ENCODE measurements at places on chromosomes 4 and X.

GRCh38 chr4:90495211-90495610, 368.0 kb downstream of the CCSER1 start:
- DNase-seq: no peak

- no peak for DNase-seq
These were observed 78.5 kb downstream of the SCLT1 start for GRCh38 chr4:129014566-129015509.

GRCh38 chr4:184911310-184911709, 85.5 kb upstream of the ACSL1 start:
- DNase-seq: no peak

- no peak for DNase-seq
These were observed 138.1 kb downstream of the MID1 start for GRCh38 chrX:10482261-10482660.

DNA sequence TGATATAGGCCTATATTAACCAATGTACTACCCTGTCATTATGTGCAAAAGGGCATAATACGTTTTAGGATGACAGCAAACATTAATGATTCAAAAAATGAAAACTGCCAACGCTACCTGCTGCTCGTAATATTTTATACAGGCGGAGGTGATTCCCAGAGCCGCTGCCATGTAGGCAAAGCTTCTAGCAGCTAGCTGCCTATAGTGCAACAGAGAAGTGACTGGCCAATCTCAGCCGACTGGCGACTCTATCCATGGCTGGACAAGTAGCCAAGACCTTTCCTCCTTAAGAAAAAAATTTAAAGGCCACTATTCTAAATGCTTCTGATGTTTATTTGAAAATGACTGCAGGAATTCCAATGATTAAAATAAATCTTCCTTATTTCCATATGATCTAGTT, 1.9 kb downstream of the PPARGC1A start:
- DNase-seq: no peak

DNA sequence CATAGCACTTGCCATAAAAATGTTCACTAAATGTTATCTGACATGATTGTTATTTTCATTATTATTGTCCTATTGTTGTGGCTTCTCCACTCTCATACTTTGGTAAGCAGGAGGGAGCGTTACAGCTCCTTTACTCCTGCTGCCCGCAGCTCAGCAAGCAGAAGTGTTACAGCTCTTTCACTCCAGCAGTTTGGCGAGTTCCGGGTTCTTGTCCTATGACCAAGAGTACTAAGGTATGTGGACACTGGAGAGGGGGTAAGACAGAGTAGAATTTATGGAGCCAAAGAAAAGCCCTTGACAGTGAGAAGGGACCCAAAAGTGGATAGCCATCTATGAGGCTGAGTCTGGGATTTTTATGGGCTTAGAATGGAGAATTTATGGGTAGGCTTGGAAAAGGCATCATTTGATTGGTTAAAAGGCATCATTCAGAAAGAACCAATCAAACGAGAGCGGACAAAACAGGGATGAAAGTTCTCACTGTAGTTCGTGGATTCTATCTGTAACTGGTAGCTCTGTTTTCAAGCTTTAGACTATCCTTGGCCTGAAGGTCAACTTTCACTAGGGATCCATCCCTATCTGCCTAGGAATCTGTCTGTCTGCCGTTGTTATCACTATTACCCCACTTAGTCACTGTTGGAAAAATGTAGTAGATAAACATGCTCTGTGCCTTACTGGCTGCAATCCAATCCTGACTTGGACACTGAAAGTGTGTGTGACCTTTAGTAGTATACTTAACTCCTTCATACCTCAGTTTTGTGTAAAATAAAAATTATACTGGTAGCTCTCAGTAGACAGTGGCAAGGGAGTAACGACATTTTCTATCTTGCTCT, 545.6 kb upstream of the LCORL start:
- DNase-seq: no peak

GRCh38 chrX:85052636-85053343, 49.1 kb downstream of the APOOL start:
- no peak for DNase-seq

DNA sequence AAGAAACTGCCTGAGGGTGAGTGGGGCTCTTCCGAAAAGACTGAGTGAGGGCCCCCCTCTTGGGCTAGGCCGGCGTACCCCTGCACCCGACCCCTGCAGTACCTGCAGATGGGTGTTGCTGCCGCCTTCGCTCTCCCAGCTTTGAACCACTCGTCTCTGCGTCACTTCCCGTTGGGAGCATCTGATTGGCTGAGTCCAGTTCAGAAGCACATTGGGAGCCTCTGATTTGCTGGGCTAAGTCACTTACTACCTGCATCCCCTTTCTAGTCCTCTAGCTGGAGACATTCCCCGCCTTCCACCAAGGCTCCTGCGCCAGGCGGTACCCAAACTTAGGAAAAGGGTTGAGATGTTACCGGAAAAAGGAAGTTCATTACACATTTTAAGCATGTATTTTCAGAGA, 20.4 kb upstream of the WWC2 start:
- DNase-seq: no peak

GRCh38 chr4:30620711-30621110, 99.5 kb upstream of the PCDH7 start:
- no peak for DNase-seq

DNA sequence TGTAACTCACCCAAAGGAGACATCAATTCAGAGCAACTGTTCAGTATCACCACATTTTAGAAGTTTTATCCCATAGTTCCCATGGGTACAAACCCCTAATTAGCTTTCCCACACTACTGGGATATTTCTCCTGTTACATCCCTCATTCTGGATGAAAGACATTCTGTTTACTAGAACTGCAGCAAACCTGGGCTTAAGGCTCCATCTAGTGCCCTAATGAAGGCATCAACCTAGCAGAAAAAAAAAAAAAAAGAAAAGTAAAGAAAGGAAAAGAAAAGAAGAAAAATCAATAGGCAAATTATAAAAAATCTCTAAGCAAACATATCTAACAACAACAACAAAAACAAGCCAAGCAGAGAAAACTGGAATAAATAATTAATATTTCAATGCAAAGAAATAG, 133.7 kb upstream of the CPXCR1 start:
- no peak for DNase-seq

DNA sequence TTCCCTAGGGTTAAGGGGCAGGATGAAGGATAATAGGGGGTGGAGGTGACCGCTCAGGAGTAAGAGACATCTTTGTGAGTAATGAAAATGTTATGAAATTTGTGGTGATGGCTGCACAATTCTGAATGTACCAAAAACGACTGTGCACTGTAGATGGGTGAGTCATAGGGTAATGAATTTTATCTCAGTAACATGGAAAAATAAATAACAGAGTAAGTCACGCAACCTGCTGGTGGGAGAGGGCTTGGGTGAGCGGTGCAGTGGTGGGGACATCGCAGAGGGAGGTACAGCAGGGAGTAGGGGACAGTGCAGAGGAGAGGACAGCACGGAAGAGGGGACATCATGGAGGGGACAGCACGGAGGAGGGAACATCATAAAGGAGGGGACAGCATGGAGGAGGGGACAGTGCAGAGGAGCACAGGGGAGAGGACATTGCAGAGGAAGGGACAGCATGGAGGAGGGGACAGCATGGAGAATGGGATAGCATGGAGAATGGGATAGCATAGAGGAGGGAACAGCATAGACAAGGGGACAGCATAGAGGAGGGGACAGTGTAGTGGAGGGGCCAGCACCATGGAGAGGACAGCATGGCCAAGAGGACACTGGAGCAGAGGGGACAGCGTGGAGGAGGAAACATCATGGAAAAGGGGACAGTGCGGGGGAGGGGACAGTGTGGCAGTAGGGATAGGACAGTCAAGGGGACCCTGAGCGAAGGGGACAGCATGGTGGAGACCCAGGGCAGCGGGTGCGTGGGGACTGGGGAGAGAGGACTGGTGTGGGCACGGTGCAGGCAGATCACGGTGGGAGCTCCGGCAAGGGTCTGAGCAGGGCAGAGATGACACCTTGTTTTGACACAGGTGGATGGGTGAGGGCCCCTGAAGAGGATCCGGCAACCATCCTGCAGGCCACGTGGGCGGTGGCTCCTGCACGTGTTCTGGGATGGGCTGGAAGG, 68.5 kb upstream of the MXD4 start:
- no peak for DNase-seq

DNA sequence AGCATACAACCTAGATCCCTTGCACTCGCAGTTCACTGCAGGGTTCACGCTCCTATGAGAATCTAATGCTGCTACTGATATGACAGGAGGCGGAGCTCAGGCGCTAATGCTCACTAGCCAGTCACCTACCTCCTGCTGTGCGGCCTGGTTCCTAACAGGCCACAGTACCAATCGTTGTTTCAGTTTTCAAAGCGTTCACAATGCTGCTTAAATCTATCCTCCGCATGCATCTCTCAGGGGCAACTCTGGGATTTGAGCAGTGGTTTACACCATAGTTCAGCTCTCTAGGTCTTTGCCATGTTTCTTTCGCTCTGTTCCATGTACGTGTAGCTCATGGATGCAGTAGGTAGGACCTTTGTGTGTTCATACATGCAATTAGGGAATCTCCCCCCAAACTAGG, 47.2 kb downstream of the CLOCK start:
- DNase-seq: no peak

- no peak for DNase-seq
These were observed 213.5 kb downstream of the CBR4 start for GRCh38 chr4:168796362-168797106.

DNA sequence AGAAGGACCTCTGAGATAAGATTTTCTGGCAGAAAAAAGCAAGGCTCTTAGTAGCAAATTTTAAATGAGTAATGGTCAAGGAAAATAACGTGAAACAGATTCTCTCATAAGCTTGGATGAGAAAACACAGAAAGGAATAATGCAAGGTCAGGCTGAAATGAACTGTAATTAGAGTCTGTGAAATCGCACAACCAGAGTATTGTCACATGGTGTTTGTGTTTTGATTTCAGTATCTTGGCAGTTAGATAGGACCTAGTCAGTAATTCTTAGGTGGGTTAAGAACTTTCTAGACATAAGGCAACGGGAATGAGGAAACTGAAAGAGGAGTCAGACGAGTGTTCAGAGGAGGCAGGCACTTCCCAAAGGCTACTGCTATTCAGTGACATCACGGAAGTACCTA, 34.6 kb downstream of the LIMCH1 start:
- no peak for DNase-seq

DNA sequence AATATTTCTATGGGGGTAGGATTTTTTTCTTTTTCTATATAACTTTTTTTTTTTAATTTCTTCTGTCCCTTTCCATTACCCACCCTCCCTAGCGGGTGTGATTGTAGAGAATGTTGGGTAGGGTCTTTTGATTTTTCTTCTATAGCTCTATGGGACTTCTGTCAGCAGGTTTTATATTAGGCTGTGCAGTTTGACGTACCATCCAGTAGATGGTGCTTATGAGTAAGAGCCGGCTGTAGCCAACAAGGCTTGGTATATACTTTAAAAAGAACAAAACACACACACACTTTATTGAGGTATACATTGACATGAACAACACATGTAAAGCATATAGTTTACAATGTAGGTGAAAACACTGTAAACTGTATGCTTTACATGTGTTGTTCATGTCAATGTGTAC, 247.9 kb upstream of the POF1B start:
- DNase-seq: no peak

DNA sequence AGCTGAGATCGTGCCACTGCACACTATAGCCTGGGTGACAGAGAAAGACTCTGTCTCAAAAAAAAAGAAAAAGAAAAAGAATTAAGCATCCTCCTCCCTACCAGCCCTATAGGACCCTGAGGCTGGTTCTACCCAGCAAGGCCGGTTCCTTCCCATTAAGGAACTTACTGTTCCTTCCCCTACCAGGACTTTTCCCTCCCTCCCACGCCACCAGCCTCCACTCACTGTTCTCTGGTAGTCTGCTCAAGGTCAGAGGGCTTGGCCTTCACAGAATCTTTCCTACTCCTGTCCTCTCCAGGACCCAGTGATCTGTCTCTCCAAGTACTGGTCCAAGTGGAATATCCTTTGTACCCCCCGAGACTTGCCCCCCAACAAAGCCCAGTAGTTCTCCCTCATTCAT, 1.4 kb downstream of the GRIPAP1 start:
- no peak for DNase-seq

- DNase-seq: no peak
These were observed 27.7 kb downstream of the ATP7A start for GRCh38 chrX:77938083-77938680.

- DNase-seq: no peak
These were observed 46.9 kb upstream of the SLC39A8 start for GRCh38 chr4:102392033-102392744.

- no peak for DNase-seq
These were observed 67.4 kb downstream of the EDNRA start for GRCh38 chr4:147548256-147548655.

- no peak for DNase-seq
These were observed 130.5 kb downstream of the PTTG2 start for GRCh38 chr4:38090455-38091246.

DNA sequence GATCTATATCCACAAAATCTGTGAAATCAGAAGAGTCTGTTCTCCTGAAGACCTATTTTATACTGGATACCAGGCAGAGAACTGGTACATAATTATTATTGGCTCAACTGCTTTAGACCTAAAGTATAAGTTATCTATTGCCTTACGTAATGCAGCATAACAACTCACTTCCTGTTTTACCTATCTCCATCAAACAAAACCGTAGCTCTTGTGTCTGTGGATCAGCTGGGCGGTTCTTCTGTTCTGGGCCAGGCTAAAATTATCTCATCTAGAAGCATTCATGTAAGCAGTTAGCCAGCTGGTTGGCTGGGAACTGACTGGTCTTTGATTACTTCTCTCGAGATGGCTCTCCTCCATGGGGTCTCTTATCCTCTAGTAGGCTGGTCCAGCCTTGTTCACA, 57.8 kb downstream of the PPP1R2C start:
- no peak for DNase-seq

DNA sequence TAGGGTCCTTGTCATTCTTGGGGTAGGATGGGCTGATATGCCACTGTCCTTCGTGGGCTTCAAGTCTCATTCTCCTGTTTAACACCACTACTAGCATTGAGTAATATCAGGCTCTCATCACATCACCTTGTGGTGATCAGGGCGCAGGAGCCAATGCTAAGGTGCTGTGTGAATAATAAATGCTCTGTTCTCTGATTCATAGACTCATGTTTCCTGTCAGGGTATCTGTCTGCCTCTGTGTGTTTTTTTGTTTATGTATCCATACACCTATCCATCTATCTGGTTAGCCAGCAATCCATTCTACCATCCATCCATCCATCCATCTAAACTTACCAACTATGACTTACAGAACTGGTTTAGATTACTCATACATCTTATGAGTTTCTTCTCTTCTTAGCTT, 525.1 kb upstream of the ATOH1 start:
- DNase-seq: no peak

Measured in CD4-positive, alpha-beta T cell treated with Interleukin-2 at 100 ng/mL for 4 hours (primary cell).